ENCODE measurements at places on chromosomes 5 and 9.

DNA sequence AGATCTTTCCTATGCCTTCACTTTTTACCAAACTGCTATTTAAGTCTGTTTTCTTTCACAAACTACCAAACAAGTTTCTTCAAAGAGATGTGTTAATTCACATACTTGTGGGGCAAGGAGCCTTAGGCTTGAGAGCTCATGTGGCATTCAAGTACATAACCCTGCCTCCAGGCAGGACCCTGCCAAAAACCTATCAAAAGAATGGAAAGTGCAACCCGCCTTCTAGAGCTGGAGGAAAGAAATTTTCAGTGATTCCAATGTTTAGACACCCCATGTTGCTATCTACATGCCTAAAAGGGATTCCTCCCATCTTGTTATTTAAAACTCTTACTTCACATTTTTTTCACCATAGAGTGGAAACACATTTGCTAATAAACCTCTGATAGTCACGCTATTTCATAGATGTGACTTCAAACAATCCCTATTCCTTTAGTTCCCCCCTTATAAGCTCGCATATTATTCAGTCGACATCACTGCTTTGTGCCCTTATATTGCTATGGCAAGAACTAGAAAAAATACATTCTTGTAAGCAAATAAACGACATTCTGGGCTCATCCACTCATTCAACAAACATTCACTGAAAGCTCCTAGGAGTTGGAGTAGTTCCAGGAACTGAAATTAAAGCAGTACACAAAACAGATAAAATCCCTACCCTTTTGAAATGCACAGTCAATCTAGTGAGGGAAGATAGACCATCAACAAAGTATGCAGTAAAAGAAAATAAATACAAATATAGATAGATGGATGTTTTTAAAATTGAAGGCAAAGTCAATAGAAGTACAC lies 518.1 kb downstream of the ELAVL2 start:
- DNase-seq = no peak

- DNase-seq = peak; percentile 27
Observed at GRCh38 chr9:97980479-97980803, 2.7 kb upstream of the ANP32B start.

DNA sequence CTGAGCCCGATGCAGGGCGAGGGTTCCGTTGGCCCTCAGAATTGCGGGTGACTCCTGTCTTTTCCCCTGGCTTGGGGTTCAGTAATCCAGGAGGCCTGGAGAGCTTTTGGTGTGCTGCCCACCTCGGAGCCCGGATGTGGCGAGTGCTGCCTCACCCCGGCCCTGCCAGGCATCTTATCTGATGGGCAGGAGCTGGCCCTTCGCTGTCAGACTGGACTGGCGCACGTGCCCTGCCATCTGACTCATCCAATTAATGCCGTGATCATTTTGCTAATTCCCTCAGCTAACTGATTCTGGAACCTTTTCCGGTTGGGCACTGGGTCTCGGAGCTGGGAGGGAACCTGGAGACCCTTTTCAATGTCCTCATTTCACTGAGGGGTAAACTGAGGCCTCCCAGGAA lies 34.6 kb downstream of the RXRA start:
- no peak for DNase-seq

DNA sequence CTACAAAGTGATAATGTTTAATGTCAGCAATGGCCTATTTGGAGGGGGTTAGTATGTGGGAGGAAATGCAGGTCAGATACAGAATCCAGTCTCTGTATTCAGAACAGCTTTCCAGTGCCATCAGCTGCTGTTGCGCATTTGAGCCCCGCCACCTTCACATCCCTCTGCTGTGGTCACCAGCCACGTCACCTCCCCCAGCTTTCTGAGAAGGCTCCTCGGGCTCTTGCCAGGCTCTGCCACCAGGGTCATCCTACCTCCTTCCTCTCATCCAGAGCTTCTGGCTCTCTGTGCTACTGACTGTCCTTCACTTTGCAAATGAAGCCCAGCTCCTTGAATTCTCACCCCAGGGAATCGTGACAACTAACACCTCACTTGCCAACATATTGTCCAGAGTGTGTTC lies 138.8 kb downstream of the PIK3R1 start:
- DNase-seq = peak; percentile 80

DNA sequence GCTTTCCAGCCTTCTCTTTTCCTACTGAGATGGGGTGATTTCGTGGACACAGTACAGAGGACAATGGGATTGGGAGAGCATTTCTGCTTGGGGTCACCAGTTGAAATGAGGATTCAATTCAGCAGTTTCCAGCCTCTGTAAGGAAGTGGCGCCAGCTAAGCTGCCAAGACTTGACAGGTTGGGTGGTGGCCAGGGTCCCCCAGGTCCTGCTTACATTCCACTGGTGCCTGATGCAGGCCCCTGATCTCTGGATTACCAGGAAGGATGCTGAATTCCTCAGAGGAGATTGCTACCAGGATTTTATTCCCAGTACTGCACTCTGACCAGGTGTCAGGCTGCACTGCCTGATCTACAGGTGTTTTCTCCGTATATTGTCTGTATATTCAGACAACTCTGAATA lies 119.7 kb downstream of the PSD2 start:
- DNase-seq = no peak

- DNase-seq = no peak
Observed at GRCh38 chr5:14445576-14446290, 135.9 kb upstream of the OTULINL start.

GRCh38 chr9:95494022-95494415 lies 22.8 kb downstream of the PTCH1 start:
- DNase-seq = peak; percentile 55

DNA sequence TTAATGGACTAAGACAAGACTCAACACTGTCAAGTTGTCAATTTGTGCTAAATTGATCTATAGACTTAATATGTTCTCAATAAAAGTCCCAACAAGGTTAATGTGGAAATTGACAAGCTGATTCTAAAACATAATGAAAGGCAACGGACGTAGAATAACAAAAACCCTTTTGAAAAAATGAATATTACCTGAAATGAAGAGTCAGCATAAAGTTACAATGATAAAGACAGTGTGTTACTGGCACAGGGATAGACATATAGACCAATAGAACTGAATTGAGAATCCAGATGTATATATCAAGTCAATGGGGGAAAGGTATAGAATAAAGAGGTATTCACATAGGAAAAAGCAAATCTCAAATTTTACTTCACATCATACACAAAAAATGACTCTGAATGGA lies 37.7 kb upstream of the BARX1 start:
- DNase-seq = no peak

DNA sequence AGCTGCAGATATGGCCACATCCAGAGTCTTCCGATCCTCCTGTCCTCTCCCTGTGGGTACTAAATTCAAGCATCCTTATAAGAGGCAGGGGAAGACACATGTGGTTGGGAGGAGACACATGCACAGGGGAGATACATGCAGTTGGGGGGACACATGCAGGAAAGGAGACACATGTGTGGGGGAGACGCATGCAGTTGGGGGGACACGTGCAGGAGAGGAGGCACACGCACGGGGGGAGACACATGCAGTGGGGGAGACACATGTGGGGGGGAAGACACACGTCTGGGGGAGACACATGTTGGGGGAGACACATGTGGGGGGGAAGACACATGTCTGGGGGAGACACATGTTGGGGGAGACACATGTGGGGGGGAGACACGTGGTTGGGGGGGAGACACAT lies 21.2 kb upstream of the OLFM1 start:
- no peak for DNase-seq

DNA sequence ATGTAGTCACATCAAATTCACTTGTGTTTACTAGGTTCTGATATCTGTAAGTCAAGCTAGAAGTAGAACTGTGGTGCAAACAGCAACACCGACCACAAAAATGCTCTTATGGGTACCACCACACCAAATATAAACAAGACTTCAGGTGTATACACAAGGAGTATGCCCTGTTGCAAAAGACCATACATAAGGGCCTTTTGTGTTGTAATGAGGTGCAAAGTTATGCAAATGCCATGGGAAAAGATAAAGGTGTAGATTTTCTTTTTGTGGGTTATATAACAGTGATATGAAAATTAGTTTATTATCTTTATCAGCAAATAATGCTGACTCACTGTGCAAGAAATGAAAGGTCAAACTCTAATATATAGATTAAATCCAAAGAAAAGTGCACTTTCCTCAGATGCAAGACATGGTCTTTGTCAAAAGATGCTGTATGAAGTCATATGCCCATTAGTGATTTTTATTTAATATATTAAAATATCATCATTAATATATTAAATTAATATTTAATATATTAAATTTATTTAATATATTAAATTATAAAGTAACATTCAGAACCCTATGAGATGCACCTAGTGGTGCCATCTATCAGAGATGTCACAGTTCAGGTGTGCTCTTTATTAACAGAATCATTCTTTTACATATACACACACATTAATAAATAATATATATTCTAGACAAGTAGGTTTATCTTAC lies 26.7 kb upstream of the ALDH1A1 start:
- no peak for DNase-seq

GRCh38 chr5:72746736-72747135 lies 69.7 kb upstream of the TNPO1 start:
- DNase-seq = no peak

DNA sequence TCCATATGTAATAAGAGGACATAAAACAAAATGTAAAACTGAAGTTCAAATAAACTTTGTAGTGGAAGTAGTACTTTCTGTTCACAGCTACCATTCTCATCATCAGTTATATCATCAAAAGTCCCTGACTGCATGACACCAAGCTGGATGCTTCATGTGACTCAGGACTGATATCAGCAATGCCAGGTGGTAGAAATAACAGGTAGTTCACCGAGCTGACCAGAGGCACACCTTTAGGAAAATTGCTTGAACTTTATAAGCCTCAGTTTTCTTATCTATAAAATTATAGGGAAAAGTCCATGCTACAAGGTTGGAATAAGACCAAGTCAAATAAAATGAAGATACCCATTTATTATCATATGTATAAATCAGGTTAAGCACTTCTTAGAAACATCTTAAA lies 124.9 kb upstream of the PTGER4 start:
- no peak for DNase-seq

- DNase-seq = no peak
Observed at GRCh38 chr5:76271836-76272235, 131.2 kb upstream of the IQGAP2 start.

GRCh38 chr9:104256031-104256695 lies 162.1 kb downstream of the SMC2 start:
- peak; percentile 10 for DNase-seq

GRCh38 chr5:150301901-150302300 lies 804 bp downstream of the ARSI start:
- no peak for DNase-seq

DNA sequence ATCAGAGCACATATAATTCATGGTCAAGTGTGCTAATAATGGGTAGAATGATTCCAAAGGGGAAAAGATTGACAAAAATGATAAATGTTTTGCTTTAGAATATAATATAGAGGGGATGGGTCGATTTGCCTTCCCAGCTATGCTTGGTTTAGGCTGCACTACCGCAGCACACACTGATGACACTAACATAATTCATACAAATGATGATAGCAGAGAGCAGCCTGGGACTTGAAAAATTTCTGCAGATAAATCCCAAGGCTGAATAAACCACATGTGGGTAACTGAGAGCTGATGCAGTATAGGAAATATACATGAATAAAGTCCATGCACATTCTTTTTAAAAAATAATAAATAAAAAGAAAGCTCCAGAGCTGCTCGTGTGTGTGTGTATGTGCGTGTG lies 54.5 kb downstream of the EFNA5 start:
- no peak for DNase-seq
